ENCODE measurements at places on chromosomes 11 and 22. TPM values are rescaled to one million over a fixed set of nuclear protein-coding genes. Genes with fewer than 3 reads are reported as not detected.

The RFPL2 gene
- not detected for total RNA-seq

- no peak for DNase-seq
Observed at GRCh38 chr11:103661185-103661584, 375.3 kb upstream of the DDI1 start.

The TMEM191C gene
- 6.7 TPM for total RNA-seq

DNA sequence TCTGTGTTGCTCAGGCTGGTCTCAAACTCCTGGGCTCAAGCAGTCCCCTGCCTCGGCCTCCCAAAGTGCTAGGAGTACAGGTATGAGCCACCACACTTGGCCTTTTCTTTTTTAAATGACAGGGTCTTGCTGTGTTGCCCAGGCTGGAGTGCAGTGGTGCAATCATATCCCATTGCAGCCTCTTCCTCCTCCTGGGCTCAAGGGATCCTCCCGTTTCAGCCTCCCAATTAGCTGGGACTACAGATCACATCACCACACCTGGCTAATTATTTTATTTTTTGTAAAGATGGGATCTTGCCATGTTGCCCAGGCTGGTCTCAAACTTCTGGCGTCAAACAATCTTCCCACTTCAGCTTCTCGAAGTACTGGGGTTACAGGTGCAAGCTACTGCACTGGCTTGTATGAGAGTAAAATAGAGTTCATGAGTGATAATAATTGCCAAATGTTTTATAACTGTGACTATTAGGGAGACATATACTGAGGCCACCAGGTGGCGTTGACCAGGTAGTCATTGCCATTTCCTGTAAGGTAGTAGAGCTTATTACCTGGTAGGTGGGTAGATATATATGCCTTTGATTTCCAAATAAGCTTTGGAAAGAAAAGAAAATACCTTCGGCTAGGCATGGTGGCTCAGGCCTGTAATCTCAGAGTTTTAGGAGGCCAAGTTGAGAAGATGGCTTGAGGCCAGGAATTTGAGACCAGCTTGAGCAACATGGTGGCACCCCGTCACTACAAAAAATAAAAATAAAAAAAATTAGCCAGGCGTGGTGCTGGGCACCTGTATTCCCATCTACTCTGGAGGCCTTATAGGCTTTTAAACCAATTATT, 5.4 kb downstream of the FDX1 start:
- no peak for DNase-seq

The TMPRSS13 gene
- not detected for total RNA-seq

Data from kidney epithelial cell (primary cell).